ENCODE measurements at places on chromosomes 12 and 14. TPM values are rescaled to one million over a fixed set of nuclear protein-coding genes. Genes with fewer than 3 reads are reported as not detected.

GRCh38 chr12:90909069-90909770 lies 45.8 kb downstream of the CCER1 start:
- no peak overlapping the region for H3K4me3 ChIP-seq
- H3K36me3 ChIP-seq = no peaks in the 10 kb centered on the region
- no peaks in the 10 kb centered on the region for H3K27me3 ChIP-seq
- H3K27ac ChIP-seq = no peak overlapping the region

DNA sequence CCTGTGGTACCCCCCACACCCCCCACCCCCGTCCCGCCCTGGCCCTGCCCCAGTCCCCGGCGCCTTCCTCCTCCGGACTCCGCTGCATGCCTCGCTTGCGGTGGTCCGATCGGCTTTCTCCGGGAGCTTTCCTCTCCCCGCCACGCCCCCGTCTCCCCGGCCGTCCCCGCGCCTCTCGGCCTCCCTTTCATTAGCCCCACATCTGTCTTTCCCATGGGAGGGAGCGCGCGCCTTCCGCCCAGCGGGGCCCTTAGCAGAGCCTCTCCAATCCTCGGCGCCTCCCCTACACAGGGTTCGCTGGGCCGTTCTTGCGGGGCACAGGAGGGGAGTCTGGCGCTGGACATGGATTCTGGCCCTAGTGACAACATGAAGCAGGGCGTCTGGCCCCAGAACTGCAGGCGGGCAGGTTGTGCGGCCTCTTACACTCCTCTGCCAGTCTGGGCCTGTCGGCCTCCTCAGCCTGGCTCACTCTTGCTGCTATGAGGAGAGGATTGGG lies 1.5 kb upstream of the EFS start:
- peak; percentile 59 for DNase-seq
- no peaks in the 10 kb centered on the region for H3K36me3 ChIP-seq
- H3K4me3 ChIP-seq = no peak overlapping the region
- H3K4me1 ChIP-seq = peaks cover 14% of the 10 kb centered on the region

The ZNF268 gene
- 24.3 TPM for total RNA-seq

- H3K27ac ChIP-seq = no peak overlapping the region
- no peak for DNase-seq
- no peaks in the 10 kb centered on the region for H3K36me3 ChIP-seq
Measured at GRCh38 chr12:71848212-71848611, 8.7 kb downstream of the TBC1D15 start.

The LRIG3 gene
- total RNA-seq = 96.0 TPM

The CDK4 gene
- total RNA-seq = 133 TPM

- peaks cover 6% of the 10 kb centered on the region for H3K4me1 ChIP-seq
- no peak for DNase-seq
- peaks cover 10% of the 10 kb centered on the region for H3K27me3 ChIP-seq
- H3K27ac ChIP-seq = no peak overlapping the region
- no peak overlapping the region for H3K4me3 ChIP-seq
- H3K36me3 ChIP-seq = no peaks in the 10 kb centered on the region
Measured at GRCh38 chr14:67432050-67432564, 20.1 kb upstream of the PLEK2 start.

The GALNT6 gene
- 13.8 TPM for total RNA-seq

DNA sequence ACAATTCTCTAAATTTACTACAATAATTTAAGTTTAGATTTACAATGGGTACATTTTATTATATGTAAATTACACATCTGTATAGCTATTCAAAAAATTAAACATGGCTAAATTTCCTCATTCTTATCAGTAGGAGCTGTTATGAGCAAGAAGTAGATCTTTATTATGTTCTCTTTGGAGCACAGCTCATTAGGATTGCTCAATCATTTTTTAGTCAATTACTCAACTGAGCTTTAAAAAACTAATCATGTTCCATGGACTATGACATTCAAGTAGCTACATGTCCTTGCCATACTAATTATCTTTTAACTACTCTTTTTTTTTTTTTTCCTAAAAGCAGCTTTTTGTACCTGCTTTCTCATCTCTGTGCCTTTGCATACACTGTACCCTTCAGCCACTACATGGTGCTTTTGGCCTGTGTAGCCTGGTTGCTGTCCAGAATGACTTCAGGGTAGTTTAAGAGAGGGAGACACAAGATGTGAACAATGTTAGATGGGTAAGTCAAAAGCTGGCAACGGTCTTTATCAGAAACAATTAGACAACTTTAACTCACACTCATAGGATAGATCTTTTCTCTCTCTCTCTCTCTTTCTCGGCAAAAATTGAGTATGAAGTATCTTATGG lies 69.0 kb downstream of the SSPN start:
- no peaks in the 10 kb centered on the region for H3K4me1 ChIP-seq
- H3K4me3 ChIP-seq = no peak overlapping the region
- no peak for DNase-seq
- no peaks in the 10 kb centered on the region for H3K27me3 ChIP-seq
- no peaks in the 10 kb centered on the region for H3K36me3 ChIP-seq

GRCh38 chr12:110340706-110341105 lies 59.7 kb downstream of the ATP2A2 start:
- H3K4me3 ChIP-seq = no peak overlapping the region
- H3K36me3 ChIP-seq = peaks cover 92% of the 10 kb centered on the region
- peaks cover 6% of the 10 kb centered on the region for H3K4me1 ChIP-seq

DNA sequence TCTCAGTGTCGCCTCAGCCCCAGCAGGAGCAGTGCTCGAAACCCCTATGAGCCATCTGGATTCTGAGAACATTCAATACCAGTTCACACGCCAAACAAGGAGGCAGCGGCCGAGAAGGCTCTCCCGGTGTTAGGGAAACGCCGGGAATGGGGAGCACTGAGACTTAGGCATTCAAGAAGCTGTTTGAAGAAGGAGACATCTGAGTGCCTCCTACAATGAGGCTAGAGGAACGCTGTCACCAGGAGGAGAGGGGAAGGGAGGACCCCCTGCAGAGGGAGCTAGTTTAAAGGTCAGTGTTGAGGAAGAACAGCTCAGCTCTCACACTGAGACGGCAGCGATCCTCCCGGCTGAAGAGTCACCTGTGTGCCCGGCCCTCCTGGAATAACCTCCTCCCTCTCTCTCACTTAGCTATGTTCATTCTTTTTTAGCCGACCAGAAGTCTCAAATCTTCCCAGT lies 69.9 kb downstream of the SERPINA3 start:
- no peaks in the 10 kb centered on the region for H3K27me3 ChIP-seq
- no peak for DNase-seq
- no peaks in the 10 kb centered on the region for H3K36me3 ChIP-seq

DNA sequence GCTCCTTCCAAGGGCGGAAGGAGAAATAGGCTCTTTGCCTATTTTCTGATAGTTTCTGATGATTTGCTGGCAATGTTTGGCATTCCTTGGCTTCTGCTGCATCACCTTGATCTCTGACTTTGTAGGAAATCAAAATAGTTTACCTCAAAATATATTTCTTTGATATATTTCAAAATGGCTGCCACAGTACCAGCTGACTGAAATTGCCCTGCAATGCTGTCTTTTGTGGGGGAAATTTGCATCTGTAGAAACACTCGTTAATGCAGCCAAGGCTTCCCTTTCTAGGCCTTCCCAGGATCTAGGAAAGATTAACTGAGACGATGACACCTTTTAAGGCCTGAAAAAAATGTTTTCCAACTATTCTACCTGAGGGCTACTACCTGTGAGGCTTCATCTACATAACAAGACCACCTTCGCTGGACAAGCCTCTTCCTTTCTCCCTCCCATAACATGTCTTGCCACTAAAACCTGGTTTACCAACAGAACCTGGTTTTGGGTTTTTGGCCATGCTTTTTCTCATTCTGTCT lies 212.8 kb upstream of the SSTR1 start:
- H3K36me3 ChIP-seq = no peaks in the 10 kb centered on the region
- H3K27me3 ChIP-seq = no peaks in the 10 kb centered on the region
- DNase-seq = no peak
- no peak overlapping the region for H3K4me3 ChIP-seq

The STON2 gene
- total RNA-seq = 52.9 TPM
